ENCODE measurements at places on chromosomes 1 and 21. TPM values are rescaled to one million over a fixed set of nuclear protein-coding genes. Genes with fewer than 3 reads are reported as not detected.

Gene DCDC2B
- not detected for total RNA-seq

DNA sequence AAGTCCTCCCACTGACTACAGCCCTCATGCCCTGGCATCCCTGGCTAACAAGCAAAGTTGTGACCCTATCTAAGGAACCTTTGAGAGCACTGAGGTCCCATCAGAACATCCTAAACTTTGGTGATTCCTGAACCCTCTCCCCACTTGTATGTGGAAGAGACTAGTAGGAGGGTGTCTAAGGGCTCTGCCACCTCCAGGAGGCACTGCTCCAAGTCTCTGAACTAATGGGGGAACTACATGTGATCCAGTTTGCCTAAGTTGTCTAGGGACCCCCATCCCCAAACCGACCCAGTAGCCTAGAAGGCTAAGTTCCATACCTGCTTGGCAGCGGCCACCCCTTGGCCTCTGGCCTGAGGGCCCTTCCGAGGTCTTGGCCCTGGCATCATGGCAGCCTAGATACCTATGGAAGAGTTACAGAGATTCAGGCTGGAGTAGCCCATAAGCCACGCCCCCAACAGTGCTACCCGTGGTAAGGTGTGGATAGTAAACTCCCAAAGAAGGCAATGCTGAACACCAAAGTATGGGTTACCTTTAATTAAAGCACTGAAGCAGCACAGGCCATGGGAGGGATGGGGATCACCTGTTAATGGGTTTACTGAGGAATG lies 1.7 kb downstream of the CC2D1B start:
- no peak for DNase-seq

- no peak for DNase-seq
Observed at GRCh38 chr1:167777269-167777650, 55.5 kb downstream of the MPZL1 start.

- no peak for DNase-seq
Observed at GRCh38 chr21:15826147-15826780, 96.5 kb downstream of the USP25 start.

GRCh38 chr1:165647970-165648369 lies 16.9 kb downstream of the MGST3 start:
- no peak for DNase-seq
